ENCODE measurements at places on chromosomes 5 and 9.

GRCh38 chr5:173090639-173091038 is 34.5 kb downstream of the CREBRF start:
- DNase-seq, result no peak

- no peak for DNase-seq
These were observed 35.8 kb upstream of the SAP30L start for GRCh38 chr5:154410008-154410407.

DNA sequence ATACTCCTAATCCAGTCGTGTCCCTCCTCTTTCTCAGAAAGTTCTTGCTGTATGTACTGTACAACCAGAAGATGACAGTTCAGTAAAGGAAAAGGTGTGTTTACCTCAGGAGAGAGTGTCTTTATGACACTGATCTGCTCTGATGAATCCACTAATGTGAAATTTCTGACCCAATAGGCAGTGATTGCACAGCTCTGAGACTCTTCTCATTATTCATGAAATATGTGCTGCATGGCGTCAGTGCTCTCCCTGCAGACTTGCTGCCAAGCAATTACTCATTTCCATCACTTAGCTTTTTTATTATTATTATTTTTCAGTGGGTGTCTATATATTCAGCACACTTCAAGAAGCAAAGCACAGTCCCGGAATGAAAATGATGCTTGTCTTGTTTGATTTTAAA is 389.0 kb downstream of the RASEF start:
- no peak for DNase-seq

DNA sequence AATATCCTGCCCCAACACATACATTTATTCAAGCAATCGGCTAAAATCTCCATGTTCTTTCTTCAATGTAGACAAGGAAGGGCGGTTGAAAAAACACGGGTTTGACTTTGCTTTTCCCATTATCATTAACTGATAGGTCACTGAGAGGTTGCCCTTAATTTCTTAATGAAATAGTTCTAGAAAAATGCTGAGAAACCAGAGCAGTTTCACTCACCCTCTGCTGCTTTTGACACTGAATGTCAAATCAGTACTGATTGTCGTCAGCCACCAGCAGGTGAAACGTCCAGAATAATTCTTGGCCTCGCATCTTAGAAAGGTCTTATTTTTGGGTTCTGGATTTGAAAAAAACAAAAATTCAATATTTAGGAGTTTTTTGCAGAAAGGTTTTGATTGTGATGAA is 8.1 kb downstream of the IL12B start:
- DNase-seq, result no peak

DNA sequence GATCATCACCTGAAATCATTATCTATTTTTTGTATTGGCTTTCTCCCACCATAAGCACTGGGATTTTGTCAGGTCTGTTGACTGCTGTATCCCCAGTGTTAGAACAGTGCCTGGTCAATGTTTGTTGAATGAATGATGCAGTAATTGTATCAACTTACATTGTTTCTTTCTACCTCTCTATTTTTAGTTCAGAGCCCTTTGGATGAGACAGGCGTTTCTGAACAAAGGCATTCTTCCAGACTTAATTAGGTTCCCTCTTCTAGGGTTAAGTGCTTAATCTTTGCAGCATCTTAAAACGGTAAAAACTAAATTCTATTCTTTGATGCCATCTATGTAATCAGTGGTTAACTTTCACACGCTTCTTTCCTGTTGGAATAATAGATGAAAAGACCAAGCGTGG is 26.3 kb downstream of the SLC44A1 start:
- no peak for DNase-seq

DNA sequence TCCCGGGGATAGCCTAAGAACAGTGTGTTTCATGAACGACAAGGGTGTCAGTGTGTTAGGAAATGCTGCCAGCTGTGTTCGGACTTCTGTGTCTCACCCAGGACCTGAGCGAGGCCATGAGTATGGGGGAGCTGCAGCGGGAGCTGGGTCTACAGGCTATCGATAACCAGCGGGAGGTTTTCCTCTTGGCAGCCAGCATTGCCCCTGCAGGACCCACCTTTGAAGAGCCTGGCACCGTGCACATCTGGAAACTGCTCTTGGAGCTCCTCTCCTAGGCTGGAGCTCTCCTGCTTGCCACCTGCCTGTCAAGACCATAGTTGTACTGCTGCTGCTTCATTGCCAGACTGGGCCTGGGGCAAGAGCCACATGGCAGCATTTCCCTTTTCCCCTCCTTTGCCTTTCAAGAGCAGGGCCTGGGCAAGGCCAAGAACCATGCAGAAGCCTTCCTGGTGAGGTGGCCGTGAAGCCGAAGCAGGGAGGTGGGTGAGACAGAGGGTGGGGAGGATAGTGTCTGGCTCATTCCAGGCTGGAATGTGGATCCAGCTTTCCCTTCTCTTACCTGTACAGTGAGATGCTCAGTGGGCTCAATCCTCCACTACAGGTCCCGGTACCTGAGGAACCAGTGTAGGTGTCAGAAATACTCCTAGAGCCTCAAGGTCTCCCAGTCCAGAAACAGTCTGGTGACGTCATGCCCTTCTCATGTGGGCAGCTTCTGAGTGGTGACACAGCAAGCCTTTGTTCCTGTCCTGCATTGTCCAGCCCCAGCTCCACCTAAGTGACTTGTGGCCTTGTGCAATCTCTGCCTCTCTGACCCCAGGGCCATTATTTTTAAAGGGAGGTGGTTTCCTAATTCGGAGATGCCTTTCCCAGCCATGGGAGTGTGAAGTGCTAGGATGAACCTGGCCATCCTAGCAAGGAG is 6.6 kb downstream of the ARL10 start:
- DNase-seq, result no peak

DNA sequence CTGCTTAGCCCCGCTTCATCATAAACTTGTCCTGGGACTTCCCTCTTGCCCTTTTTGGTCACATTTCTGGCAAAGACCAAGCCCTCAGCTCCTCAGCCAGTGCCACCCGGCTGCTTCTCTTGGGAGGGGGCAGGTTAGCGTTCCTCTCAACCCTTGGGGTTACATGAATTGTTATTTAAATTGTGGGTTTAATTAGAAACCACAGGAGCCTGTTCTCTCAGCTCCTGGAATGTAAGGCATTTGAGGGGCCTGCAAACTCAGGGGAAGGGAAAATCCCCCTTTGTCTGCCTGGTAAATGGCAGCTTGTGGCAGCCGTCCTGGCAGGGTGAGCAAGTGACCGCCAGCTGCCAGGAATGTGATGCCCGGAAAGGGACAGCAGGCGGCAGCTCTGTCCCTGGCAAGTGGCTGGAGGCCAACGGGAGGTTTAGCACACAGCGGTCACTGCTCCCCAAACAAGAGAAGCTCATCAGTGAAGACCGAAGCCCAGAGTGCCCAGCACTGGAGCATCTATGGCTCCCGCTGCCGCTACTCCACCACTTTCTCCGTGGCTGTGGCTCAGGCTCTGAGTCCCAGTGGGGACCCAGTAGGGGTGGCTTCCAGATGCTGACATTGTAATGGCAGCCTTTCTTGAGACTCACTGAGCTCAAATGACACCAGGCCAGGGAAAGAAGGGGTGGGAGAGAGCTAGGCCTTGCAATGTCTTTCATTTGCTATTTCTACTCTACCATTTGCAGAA is 51.7 kb downstream of the SHB start:
- no peak for DNase-seq

GRCh38 chr5:90099099-90099498 is 310.5 kb downstream of the CETN3 start:
- DNase-seq, result no peak

DNA sequence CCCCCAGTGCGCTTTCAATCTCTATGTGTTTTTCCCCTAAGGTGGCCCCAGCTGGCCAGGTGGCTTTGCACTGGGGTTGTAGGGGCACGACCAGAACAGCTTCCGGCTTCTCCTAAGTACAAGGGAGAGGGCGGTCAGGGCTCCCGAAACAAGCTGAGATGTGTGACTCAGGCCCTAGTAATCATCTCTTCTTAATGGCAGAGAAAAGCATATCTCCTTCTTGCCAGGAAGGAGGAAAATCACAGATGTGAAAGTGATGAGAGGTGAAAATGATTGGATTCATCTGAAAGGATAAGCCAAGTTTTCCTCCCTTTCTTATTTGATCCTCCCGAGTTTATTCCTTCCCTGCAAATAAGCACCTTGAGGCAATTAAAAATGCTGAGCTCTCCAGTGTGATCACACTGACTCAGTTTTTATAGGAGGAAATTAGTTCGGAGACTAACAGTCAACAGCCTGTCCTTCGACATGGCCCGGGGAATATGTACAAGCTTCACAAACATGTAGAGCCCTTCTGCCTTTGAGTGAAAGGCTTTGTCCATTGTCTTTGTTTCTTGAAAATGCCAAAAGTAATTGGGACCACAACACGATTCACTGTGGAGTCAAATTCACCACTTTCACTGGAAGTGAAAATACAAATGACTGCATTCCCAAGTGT is 514.8 kb downstream of the PSAT1 start:
- DNase-seq, result no peak

DNA sequence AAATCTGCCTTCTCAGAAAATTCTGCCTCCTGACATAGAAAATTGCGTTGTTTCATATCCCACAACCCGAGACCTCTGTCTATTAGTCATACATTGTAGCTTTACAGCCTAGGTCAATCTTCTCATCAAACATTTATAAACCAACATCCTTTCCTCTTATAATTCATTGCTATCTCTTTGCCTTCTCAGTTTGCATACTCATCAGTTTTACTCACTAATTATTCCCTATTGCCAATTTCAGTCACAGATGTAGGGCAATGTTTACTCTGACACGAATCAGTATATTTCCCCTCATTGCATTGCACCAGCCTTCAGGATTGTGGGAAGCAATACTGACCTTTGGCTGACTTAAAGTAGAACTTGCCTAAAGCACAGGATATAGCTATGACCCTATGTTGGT is 247.2 kb downstream of the CEMIP2 start:
- DNase-seq, result no peak

- DNase-seq, result no peak
These were observed 151.3 kb upstream of the TLX3 start for GRCh38 chr5:171157775-171158174.

- no peak for DNase-seq
These were observed 119.5 kb upstream of the MTAP start for GRCh38 chr9:21682981-21683380.

GRCh38 chr5:132764051-132764450 is 13.0 kb downstream of the SEPTIN8 start:
- no peak for DNase-seq

DNA sequence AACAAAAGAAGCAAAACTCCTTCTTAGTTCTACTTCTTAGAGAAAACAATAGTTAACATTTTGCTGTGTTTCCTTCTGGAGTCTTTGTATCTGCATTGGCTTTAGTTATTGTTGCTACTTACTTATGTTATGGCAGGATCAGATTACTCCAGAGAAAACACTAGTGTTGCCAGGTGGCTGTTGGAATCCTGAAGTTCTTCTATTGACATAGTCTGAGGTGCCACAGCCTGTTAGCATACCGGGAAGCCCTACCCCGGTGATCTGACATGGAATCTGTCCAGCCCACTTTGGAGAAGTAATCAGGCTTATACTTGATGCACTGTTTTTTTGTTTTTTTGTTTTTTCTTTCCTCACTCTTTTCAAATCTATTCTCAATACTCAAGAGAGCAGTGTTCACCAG is 68.5 kb upstream of the CEP78 start:
- no peak for DNase-seq

- peak; percentile 82 for DNase-seq
These were observed 175.7 kb downstream of the MELK start for GRCh38 chr9:36748322-36748899.
